ENCODE measurements at places on chromosomes 16 and 17. TPM values are rescaled to one million over a fixed set of nuclear protein-coding genes. Genes with fewer than 3 reads are reported as not detected.

DNA sequence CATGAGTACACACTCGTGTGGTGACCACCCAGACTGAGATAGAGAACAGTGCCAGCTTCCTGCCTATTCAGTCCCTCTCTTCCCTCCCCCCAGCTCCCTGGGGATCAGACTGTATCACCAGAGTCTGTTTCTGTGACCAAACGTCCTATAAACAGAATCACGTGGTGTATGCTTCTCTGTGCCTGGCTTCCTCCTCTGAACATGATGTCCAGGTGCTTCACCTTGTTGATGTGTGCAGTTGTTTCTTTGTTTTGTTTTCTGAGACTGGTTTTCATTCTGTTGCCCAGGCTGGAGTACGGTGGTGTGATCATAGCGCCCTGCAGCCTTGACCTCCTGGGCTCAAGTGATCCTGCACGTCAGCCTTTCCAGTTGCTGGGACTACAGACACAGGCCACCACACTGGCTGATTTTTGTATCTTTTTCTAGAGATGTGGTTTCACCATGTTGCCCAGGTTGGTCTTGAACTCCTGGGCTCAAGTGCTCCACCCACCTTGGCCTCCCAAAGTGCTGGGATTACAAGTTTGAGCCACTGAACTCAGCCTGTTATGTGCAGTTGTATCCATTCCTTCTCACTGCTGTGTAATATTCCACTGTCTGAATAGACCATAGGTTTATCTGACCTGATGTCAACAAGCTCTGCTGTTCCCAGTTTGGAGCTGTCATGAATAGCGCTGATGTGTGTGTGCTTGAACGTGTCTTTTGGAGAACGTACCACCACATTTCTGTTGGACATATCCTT, 28.9 kb upstream of the PRM1 start:
- DNase-seq: peak; percentile 83

Gene DNASE1
- 33.2 TPM for total RNA-seq

DNA sequence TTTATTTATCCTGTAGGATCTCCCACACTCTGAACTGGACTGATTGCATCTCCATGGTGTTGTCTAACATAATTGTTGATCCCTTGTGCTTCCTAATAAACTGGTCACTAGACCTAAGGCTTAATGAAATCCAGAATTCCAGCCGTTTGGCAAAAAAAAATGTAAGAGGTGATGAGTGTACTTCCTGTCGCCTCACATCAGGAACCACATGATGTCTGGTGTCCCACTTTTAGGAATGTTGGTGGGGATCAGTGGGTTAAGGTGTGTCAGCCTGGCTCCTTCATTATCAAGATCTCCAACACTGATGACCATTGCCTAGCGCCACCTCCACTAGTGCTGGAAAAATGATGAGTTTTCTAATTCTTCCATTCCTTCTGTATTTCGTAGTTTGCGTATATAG, 18.6 kb upstream of the LONP2 start:
- DNase-seq: no peak

DNA sequence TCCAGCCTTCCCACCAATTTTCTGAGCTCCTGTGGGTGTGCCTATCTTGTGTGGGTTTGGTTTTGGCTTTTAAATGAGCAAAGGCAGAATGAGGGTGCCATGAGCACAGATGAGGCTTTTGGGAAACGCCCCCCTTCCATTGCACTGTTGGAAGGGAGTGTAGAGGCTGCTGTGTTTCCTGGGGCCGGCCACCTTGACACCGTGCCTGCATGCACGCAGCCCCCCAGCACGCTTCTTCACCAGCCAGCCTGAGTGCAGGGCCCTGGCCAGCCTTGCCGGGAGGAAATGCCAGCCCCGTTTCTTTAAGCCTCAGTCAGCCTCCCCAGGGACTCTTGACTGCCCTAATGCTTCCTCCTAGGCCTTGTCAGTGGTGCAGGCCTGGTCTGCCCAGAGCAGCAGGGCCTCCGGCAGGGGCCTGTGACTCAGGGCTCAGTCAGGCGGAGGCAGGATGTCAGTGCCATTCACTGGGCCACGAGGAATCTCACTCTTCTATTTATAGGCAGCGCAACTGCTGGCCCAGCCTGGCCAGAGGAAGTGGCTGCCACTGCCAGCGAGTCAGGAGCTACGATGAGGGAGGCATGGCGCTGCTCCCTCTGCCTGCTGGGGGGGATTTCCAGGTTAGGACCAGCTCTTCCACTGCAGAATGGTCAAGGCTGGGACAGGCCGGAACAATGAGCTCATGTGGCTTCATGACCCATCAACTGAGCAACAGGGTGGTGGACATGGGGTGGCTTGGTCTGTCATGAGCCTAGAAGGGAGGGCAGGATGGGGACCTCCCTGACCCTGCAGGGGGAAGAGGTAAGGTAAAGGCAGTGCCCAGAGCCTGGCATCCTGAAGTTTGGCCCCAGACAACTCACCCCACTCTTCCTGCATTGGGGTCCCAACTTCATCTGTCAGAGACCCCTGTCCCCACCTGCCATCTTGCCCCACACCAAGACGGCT, 205.2 kb downstream of the RAB11FIP4 start:
- DNase-seq: no peak

DNA sequence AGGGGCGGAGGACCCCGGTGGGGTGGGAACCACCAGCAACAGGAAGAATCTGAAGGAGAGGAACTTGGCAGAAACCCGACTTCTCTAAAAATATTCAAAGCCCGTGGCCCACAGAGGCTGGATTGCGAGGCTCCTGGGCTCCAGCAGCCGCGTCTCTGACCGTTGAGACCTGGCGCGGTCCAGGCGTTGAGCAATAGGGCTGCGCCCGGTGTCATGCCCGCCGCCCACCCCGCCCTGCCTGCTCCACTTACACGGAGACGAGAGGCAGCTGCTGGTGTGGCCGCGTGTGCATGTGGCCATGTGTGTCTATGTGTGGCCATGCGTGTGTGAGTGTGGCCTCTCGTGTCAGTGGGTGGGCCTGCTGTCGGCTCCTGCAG, 83.6 kb downstream of the IRF8 start:
- no peak for DNase-seq
